Left ventricle myocardium inferior (tissue), 1 donor: ENCODE measurements at places on chromosomes 6 and 20. TPM values are rescaled to one million over a fixed set of nuclear protein-coding genes. Genes with fewer than 3 reads are reported as not detected.

The BTN1A1 gene
- total RNA-seq: not detected

GRCh38 chr6:111011360-111012142 lies 29.7 kb downstream of the RPF2 start:
- peaks cover 14% of the 10 kb centered on the region for H3K4me1 ChIP-seq
- no peaks in the 10 kb centered on the region for H3K27me3 ChIP-seq
- no peak overlapping the region for H3K27ac ChIP-seq
- H3K36me3 ChIP-seq: peaks cover 60% of the 10 kb centered on the region

The GDAP1L1 gene
- 0.55 TPM for total RNA-seq

The SERAC1 gene
- 5.1 TPM for total RNA-seq

GRCh38 chr6:41705311-41705995 lies 30.0 kb downstream of the TFEB start:
- peaks cover 6% of the 10 kb centered on the region for H3K36me3 ChIP-seq
- peaks cover 100% of the 10 kb centered on the region for H3K4me1 ChIP-seq
- H3K4me3 ChIP-seq: peak overlapping the region; percentile 47
- peak overlapping the region; percentile 90 for H3K27ac ChIP-seq

DNA sequence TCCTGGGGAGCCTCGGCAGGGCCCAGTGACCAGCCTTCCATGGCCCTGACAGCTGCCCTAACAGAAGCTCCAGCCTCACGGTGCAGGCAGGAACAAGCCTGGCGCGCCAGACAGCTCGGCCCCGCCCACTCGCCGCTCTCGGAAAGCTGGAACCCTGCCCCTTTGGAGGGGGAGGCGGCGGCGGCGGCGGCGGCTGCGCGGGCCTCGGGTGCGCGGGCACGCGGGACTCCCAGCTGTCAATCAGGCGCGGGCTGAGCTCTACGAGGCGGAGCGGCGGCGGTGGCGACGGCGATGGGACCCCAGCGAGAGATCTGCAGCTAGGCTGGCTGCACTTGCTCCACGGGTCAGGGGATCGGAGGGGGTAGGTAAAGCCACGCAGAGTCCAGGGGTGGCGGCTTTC lies at the start of gene NRSN1:
TSS of gene NRSN1 (plus strand) at position 236 of the 400 bp plus-strand sequence. CDS start 8,113 bp downstream, outside the sequence.
- peaks cover 6% of the 10 kb centered on the region for H3K4me1 ChIP-seq
- H3K27me3 ChIP-seq: peaks cover 39% of the 10 kb centered on the region
- peak within 1 kb of the TSS; percentile 21 for H3K4me3 ChIP-seq
- DNase-seq: no peak

- no peak for DNase-seq
- H3K36me3 ChIP-seq: no peaks in the 10 kb centered on the region
- no peak overlapping the region for H3K27ac ChIP-seq
Measured at GRCh38 chr20:59662161-59662560, 57.8 kb downstream of the PHACTR3 start.
